ENCODE measurements at places on chromosomes 6 and 20.

DNA sequence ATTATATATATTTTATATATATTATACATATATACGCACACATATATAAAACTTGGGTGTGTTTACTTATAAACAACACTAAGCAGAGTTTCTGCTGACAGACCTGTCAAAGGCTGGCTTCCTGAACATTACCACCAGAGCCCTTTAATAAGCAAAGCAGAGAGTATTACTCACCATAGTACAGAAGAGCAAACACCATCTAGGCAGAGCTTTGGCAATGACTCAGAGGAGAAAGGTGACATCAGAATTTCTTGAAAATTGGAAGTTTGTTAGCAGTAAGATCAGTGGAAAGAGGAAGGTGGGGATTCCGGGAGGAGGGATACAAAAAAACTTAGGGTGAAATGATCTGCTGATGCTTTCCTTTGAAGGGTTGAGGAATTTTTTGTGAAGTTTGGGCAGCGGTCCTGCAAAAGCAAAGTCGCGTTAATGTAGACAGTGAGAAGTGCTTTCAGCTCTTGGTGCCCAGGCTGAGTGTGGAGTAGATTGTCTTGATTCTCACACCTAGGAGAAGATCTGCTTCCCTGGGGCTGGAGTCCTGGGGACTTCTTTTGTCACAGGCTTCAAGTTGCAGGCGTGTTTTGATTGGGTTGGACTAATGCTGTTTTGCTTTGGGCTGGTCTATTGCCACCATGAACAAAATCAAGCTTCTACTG lies 109.6 kb upstream of the BACH2 start:
- no peak for DNase-seq

- no peak for DNase-seq
Observed at GRCh38 chr6:140480852-140481251, 1106.4 kb upstream of the CITED2 start.

DNA sequence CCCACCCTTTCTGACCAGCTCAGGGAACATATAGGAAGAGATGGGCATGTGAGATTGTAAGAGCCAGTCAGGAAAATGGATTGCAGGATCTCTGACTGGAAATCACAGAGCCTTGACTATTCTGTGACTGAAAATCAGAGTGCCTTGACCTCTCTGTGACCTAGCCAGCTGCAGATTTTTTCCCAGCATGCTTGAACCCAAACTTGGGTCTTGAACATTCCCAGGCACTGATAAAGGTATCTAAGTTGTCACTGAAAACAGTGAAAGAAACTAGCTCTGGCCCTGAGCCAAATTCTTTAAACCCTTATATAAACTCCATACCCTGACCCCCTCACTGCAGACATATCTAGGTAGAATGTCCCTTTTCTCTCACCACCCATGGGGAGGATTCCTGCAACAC lies 2.3 kb upstream of the ZNF165 start:
- no peak for DNase-seq

GRCh38 chr6:102749210-102749971 lies 1355.9 kb downstream of the GRIK2 start:
- no peak for DNase-seq

- no peak for DNase-seq
Observed at GRCh38 chr6:42742116-42742894, 3.6 kb downstream of the TBCC start.

- DNase-seq: peak; percentile 75
Observed at GRCh38 chr6:36985808-36986703, at the start of gene MTCH1. Gene MTCH1, minus strand, starts transcription at chr6:36986196. Its CDS starts 23 bp downstream, at chr6:36986173.

DNA sequence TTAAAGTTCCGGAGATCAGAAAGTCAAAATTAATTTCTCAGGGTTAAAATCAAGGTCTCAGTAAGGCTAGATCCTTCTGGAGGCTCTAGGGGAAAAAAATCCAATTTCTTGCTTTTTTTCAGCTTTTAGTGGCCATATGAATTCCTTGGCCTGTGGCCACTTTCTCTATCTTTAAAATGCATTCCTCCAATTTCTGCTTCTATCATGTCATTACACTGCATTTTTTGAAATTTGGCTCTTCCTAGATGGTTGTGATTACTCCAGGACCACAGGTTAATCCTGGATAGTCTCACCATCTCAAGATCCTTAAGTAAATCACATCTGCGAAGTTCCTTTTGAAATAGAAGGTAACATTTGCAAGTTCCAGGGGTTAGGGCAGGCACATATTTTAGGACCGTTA lies 1294.9 kb upstream of the CITED2 start:
- no peak for DNase-seq

DNA sequence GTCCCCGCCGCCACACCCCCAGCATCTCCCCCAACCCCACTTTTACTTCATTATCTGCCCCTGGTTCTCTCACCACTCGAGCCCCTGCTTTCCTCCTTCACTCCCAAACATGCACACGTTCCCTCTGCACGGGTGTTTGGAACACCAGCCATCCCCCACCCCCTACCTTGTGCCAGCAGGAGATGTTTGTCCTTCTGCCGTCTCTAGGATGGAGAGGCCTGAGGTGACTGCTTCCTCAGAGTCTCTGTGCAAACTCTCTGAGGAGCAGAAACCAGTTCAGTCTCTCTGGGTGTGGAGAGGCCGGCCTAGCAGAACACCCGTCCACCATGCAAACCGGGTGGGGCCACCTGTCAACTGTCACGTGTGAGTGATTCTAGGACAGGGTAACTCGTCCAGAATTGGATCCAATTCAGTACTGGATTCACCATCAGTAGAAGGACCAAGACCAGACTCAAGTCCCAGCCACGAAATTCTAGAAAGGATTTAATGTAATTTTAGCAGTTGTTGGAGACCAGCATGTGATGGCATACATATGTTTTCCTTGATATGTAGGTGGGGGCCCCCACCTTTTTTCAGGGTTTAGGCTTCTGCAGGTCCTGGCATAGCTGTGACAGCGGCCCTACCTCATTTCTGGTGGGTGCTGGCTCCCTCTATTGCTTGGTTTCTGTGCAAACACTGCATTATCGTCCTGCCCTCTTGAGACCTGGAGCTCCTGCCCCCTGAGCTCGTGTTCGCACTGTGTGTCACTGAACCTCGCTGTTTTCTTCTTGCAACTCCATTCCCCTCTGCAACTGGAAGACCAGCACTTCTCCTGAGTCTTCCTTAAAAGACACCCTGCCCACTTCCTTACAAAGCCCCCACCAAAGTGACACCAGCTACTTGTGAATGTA lies at the start of gene RAET1E:
RAET1E (minus strand) TSS at position 259 of the 890 bp plus-strand sequence. CDS start 7,212 bp downstream, outside the sequence.
- DNase-seq: no peak
